ENCODE measurements at places on chromosomes 7 and 10.

DNA sequence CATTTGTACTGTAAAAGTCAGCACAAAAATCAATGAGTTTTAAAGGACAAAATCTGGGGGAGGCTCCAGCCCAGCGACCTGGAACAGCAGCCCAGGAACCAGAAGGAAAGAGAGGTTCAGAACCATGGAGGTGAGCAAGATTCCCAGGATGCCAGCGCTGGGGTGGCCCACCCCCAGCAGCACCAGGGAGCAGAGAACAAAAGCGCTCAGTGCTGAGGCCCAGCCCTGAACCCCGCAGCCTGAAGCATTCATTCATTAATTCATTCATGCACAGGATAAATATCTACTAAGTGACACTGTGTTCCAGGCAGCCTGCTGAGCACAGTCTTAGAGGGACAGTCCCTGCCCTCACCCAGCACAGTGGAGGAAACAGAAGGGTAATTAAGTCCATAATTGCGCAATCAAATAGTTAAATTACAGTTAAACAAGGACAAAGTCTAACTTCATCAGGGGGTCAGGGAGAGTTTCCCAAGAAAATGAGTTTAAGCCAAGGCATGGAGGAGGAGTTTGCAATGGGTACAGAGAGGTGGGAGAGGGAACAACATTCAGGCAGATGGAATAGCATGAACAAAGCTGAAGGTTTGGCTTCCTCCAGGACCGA is 202.3 kb downstream of the GRID1 start:
- no peak for DNase-seq

- no peak for DNase-seq
These were observed 12.3 kb upstream of the CYTH3 start for GRCh38 chr7:6284461-6285360.

DNA sequence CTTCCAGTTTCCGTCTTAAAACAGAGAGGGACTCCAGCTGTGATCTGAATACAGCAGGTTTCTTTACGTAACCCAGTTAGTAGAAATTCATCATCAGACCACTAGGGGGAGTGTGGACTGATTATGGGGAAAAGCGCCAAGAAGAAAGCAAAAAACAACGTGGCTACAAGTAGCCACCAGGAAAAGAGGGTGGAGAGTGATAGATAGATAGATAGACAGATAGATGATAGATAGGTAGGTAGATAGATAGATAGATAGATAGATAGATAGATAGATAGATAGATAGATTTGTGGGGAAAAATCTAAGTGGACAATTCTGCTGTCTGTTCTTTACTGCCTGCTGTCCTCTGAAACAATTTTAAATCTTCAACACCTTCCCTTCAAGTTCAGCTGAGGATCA is 12.7 kb upstream of the AKR1B10 start:
- no peak for DNase-seq

GRCh38 chr7:150781103-150781502 is 19.1 kb downstream of the TMEM176B start:
- no peak for DNase-seq

DNA sequence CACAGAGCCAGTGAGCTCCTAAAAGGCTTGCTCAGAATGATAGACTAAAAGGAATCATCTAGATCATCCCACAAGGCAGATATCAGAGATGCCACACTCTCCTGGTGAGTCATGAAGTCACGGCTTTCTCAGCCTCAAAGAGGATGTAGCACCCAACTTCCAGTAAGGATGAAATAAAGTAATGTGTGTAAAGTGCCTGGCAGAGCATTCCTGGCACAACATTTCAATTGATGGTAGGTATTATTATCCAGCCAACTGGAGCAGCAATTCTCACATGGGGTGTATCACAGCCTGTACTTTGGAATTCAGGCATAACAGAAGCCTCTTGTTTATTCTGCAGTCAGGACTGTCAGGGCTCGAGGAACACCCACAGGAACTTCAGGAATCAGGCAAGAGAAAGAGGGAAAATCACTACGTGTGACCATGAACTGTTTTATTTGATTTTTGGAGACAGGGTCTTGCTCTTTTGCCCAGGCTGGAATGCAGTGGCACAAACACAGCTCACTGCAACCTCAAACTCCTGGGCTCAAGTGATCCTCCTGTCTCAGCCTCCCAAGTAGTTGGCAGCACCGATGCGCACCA is 5.3 kb upstream of the NAT16 start:
- no peak for DNase-seq

DNA sequence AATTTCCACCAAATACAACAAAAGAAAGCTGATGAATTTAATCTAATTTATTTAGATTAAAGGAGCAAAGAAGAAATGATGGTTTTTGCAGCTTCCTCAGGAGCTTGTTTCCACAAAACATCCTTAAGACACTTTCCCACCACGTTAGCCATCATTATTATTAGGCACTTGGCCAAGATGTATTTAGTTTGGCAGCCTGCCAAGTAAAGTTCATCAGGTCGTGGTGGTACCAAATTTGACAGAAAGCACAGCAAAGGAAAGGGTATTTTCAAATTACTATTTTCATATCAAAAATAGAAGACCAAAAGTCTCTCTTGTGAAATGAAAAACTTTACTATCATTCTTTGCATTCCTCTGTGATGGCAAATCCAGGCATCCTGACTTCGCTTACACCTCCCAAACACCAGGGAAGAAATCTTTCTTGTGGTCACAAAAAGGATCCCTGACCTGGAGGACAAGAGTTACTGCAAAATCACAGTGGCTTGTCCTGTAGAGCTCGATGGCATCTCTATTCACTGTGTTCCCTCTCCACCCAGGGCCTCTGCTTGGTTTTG is 123.1 kb upstream of the INHBA start:
- DNase-seq, result no peak

DNA sequence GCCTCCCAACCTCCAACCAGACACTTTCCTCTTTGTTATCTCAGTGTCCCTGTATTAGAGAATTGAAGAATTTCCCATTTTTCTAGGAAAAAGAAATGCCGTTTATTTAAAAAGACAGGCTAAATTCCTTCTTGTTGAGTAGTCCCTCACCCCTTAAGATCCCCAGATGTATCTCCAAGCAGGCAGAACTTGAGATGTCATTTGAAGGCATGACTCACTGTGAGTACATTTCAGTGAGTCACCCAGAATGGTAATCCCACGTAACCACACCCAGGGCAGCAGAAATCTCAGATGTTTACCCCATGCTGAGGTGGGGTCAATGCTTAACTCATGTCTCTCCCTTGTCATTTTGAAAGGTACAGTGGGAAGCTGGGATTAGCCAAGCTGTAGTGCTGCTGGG is 4.4 kb downstream of the ZNF655 start:
- DNase-seq, result no peak

GRCh38 chr10:70901276-70901878 is 13.0 kb upstream of the PCBD1 start:
- no peak for DNase-seq

DNA sequence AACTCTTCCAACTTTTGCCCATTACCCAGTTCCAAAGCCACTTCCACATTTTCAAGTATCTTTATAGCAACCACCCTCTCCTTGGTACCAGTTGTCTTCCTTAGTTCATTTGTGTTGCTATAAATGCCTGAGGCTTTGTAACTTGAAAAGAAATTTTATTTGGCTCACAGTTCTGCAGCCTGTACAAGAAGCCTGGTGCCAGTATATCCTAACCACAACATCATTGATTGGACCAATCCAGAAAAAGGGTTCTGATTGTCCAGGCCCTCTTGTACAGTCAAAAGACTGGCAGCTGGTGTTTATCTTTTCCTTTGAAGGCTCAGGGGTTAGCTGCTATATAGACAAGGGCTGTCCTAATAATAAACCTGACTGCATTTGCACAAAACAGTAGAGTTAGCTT is 21.1 kb upstream of the ABCC2 start:
- no peak for DNase-seq

- no peak for DNase-seq
These were observed 1133.4 kb downstream of the XPNPEP1 start for GRCh38 chr10:108789919-108790318.

DNA sequence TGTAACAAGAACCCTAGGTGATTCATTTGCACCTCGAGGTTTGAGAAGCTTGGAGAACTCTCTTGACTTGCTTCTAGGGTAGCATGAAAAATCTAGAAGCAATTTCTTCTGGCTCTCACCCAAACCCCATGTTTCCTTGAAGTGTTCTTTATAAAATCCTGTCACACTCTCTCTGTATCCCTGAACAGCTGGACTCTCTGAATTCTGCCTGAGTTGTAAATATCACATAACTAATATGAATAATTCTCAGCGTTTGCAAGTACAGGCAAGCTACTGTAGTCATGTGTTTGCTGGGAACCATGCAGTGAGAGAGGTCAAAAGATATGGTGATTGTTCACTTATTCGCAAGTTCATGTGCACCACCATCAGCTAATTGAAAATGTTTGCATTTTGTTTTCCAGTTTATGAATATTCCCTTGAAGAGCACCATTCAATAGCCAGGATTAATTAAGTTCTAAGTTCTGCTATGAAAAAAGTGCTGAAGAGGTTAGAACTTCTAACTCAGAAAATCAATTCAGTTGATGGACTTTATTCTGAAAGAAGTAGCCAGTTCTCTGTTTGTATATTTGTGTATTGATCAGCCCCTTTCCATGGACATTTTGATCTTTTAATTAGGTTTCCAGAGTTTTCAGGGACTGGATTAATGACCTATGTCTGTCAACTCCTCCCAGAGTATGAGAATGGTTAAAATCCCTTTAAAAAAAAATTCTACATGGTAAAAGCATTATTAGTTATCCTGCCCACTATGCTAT is 243.0 kb downstream of the PLXDC2 start:
- no peak for DNase-seq

GRCh38 chr10:111360260-111360925 is 283.6 kb downstream of the ADRA2A start:
- DNase-seq, result no peak

DNA sequence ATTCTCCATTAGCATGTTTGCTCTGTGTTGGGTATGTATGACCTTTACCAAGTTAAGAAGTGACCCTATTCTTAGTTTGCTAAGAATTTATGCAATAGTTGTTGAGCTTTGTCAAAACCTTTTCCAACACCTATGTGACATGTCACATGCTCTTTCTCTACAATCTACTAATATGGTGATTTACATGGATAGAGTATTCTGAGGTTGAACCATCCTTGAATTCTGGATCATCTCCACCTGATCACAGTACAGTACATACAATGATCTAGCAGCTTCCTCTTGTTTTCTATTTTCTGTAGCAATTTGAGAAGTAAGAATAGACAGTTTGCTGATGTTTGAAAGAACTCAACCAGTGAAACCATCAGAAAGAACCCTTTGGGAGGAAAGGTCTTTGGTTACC is 101.2 kb upstream of the PDGFA start:
- DNase-seq, result no peak

GRCh38 chr10:1572519-1573333 is 164.6 kb downstream of the ADARB2 start:
- no peak for DNase-seq

GRCh38 chr7:123583821-123584220 is 17.8 kb upstream of the ASB15 start:
- DNase-seq, result no peak

DNA sequence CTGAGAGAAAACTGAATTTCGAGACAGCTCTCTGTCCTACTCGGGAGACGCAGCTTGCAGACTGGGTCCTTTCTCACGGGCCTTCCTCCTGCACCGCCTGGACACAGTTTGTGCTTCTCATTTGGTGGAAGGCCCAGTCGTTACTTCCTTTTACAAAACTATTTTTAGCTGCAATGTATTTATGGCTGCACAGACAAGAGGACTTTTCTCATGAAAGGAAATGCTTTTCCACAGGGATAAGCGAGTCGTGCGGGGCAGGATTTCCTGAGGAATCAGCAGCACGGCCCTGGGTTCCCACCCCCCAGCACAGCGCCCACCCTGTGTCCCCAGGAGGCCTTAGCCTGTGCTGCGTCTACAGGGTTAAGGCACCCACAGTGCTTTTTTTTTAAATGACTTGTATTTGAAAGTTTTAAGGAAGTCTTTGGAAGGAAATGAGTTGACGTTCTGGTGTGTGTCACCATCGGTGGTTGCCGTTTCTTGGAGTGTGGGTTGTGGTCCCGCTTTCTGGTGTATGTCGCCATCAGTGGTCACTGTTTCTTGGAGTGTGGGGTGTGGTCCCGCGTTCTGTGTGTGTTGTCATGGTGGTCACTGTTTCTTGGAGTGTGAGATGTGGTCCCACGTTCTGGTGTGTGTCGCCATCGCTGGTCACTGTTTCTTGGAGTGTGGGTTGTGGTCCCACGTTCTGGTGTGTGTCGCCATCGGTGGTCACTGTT is 50.9 kb downstream of the INPP5A start:
- DNase-seq, result no peak

- DNase-seq, result no peak
These were observed 966 bp downstream of the FBH1 start for GRCh38 chr10:5891009-5891408.

DNA sequence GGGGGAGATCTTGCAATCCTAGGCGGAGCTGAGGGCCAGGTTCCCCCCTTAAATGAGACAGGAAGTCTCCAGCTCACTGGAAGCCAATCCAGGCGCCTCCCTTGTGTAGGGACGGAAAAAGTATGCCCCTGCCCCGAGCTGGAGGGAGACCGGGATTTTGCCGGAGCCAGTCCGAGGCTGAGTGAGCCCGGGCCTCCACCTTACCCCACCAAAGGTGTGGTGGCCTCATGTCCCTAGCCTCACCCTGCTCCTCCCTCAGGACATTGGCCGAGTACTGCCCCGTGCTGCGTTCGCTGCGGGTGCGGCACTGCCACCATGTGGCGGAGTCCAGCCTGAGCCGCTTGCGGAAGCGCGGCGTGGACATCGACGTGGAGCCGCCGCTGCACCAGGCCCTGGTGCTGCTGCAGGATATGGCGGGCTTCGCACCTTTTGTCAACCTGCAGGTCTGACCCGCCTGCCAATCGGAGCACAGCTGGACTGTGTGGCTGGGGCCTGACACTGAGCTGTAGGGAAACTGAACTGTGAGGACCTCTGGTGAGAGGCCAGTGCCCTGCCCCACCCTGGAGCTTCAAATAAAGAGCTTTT is 2.0 kb downstream of the FBXL15 start:
- no peak for DNase-seq

DNA sequence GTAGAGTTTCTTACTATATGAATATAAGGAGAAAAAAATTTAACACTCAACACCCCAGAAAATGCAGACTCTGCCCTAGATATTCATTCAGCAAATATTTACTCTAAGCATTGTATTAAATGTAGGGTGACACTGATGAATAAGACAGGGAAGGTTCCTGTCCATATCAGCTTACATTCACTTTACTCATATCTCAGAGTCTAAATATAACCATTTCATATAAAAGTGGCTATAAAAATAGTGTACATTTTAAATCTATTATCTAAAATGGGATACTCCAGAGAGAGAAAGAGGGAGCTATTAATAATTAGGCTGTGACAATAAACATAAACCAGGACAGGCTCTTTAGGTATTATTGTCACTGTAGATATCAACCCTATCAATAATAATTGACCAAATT is 104.0 kb downstream of the PKD1L1 start:
- DNase-seq, result no peak

GRCh38 chr10:615583-616152 is 73.8 kb downstream of the DIP2C start:
- no peak for DNase-seq

GRCh38 chr7:151793531-151793951 is 83.4 kb downstream of the PRKAG2 start:
- no peak for DNase-seq

Measured in activated CD8-positive, alpha-beta memory T cell treated with anti-CD3 and anti-CD28 coated beads for 1 hour (primary cell).